Activated CD4-positive, alpha-beta T cell treated with anti-CD3 and anti-CD28 coated beads, Interleukin-2, amount 10 ng/mL, durations not matched to agents 7 days and 5 days (primary cell): ENCODE measurements at places on chromosomes 5 and 9.
A peak's percentile ranks its signal among the peaks of the same experiment; 100 is the strongest.

DNA sequence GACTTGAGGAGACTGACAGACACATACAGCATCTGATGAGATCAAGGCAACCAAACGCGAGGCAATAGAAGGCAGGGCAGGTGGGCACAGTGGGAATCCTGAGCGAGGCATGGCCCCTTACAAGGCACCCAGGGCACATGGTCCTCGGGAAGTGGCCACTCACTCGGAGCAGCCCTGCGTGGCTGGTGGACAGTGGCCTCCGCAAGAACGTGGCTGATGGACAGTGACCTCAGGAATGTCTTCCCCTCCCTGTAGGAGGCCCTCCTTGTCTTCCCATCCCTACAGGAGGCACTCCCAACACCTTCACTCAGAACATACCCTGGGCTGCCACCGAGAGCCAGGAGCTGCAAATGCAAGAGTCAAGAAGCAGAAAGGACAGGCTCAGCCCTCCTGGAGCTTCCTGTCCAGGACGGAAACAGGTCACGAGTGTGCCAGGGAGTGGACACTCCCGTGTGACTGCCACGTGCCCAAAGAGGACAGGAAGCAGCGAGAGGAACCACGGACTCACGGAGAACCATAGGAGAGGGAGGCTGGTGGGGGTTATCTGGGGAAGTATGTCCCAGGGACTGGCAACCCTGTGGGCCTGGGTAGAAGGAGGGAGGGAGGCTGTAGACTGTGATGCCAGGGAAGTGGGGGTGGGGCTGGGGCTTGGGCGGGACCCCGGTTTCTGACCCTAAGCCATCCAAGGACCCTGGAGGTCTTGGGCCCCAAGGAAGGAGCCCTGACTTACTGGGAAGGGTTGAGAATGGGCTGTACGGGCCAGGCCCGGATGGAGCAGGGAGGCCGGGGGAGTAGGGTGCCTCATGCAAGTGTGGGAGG, 321.9 kb upstream of the IRX4 start:
- no peak for DNase-seq

- no peak for DNase-seq
Observed at GRCh38 chr5:59158165-59158564, 575.3 kb downstream of the RAB3C start.

DNA sequence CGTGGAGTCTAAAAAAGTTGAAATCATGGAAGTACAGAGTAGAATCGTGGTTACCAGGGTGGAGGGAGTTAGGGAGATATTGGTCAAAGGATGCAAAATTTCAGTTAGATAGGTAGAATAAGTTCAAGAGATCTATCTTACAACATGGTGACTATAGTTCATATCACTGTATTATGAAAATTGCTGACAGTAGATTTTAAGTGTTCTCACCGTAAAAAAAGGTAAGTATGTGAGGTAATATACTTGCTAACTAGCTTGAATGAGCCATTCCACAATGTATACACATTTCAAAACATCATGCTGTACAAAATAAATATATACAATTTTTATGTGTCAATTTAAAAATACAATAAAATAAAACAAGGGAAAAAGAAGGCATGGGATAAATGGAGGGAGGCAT, 392.1 kb downstream of the CAAP1 start:
- DNase-seq = no peak

- DNase-seq = no peak
Observed at GRCh38 chr5:83313436-83313835, 158.1 kb upstream of the VCAN start.

GRCh38 chr5:64229163-64229774, 63.6 kb downstream of the RNF180 start:
- DNase-seq = no peak

GRCh38 chr5:128632264-128632663, 94.2 kb upstream of the FBN2 start:
- no peak for DNase-seq

GRCh38 chr5:23591250-23591649, 83.8 kb downstream of the PRDM9 start:
- no peak for DNase-seq

DNA sequence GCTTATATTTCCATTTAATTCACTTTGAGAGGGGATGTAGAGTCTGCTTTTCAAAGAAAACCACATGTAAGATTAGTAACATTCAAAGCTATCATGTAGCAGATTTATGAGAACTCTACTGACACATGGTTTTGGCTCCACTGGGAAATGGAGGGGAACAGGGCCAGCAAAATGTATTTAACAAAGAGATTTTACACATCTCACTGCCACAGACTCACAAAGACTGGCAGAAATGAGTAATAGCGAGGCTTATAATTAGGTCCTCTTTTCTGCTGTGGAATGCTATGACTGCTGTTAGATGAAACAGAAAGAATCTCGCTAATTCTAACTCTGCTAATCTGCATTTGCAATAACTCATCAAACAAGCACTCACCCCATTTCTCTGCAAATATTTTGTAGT, 4.5 kb downstream of the DAP start:
- DNase-seq = no peak

DNA sequence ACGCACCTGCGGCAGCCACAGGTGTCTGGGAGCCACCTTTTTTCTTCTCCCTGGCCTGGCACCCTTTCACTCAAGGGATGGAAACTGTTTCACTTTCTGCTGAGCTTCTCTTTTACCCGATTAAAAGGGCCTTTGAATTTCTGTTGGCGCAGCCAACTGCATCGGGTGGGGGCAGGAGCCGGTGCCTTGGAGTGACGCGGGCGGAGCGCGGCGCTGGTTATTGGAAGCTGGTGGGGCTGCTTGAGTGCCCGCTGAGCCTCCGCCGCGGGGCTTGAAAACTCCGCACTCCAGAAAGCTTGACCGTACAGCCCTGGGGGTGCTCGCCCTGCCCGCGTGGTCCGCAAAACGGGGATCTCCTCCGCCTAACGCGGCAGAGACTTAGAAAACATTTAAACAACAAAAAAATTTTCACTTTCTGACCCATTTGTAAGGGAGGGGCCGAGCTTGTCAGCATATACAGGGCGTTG, 52.0 kb upstream of the TJP2 start:
- DNase-seq = peak; percentile 63
